ENCODE measurements at places on chromosomes 1 and 21.

DNA sequence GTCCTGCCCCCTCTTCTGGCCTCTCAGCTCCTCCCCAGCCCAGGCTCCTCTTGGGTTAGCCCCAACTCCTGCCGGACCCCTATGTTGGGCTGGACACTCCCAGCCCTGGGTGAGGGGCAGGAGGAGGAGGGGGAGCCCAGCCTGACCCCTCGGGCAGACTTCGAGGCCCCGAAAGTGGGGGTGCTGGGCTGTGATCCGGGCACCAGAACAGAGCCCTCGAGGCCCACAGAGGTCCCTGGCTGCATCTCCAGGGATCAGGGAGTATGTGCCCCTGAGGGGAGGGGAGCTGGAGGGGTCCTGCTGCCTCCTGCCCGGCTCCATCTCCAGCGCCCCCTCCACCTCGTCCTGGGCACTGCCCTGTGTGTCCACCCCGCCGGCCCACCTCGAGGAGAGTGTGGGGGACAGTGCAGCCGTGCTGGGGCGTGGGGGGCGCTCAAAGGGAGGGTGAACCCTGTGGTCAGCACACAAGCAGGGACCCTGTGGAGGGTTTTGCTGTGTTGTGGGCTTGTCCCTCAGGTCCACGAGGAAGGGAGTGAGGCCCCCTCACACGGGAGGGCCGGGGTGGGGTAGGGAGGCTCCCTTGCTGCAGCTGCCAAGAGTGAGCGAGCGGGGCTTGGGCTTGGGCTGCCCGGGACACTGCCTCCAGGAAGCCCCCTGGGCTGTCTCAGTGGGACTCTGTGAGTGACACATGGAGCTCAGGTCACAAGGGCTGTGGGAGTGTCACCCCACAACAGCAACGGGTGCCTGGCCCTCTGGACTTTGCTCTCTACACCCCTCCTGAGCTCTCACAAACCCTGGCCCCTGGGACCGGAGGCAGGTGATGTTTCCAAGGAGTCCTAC is 54.4 kb downstream of the COL18A1 start:
- DNase-seq, result no peak

- no peak for DNase-seq
Observed at GRCh38 chr1:115467196-115467595, 129.1 kb upstream of the NGF start.

DNA sequence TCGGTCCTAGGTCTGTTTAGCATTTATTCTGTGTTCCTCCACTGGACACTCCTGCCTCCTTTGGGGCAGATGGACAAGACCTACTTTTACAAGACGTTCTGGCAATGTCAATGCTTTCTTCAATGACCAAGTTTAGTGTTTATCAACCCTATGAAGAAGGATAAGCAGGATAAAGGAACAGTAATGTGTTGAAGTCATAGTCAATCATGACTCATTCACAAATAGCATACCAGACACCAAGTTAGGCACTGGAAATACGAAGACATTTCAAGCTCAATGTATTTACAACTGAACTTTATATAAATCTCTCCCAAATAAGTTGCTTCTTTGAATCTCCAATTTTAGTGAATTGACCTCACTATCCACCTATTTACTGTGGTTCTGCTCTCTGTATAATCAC is 4.8 kb upstream of the SLC35D1 start:
- no peak for DNase-seq

DNA sequence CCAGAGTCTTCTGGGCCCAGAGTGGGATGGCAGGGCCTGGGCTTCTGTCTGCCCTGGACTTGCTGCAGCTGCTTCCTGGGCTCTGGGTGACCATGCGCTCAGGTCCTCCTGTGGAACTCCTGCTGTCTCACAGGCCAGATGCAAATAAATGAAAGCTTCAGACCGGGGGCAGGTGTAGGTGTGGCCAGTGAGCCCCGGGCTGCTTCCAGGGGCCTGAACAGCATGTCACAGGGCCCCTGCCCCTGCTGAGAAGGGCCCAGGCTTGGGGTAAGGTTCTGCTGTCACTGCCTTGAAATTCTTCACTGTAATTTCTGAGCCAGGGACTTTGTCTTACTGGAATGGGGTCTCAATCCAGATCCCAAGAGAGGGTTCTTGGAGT is 2.5 kb upstream of the PKNOX1 start:
- no peak for DNase-seq

DNA sequence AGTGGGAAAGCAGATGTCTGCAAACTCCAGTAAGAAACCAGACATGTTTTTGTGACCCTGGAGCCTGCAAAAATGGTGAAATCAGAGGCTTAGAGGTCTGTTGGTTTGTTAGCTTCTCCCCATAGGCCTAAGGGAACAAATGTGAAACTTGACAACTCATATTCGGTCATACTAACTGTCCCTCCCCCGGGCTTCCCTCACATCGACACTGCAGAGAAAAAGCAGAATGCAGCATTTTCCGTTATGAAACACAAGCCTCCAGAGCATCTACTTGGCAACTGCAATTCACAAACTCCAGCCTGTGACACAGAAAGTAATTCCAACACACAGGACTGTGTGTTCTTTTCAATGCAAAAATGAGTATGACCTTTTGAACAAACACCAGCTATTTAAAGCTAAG is 3.7 kb downstream of the KCNA2 start:
- no peak for DNase-seq

GRCh38 chr1:20848162-20848561 is 61.1 kb upstream of the HP1BP3 start:
- peak; percentile 7 for DNase-seq

DNA sequence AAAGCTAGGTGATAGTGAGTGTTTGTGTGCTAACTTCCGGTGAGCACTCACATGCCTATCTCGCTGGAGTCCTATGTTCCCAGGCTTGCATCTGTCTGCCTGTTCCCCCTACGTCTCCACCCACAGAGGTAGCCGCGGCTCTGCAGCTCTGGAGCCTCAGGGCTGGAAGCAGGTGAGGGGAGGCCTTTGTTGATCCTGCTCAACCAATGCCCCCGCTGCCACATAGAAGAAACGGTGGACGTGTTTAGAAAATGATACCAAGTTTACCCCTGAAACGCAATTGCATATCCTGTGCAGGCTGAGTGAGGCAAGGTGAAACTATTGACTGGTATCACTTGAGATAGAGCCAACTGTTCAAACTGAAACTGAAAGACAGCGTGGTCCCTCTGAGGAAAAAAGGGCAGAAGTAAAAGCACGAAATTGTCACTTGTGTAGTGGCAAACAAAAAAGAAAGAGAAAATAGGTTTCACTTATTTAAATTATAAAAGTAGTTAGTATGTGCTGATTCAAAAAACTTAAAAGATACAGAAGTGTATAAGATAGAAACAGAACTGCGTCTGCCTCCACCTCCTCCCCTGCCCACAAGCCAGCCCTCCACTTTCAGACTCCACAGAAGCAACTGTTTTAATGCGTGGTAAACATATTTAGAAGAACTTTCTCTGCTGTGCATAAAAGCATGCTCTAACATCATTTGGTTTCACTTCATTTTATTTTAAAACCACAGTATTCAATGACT is 38.6 kb upstream of the ETS2 start:
- peak; percentile 54 for DNase-seq

DNA sequence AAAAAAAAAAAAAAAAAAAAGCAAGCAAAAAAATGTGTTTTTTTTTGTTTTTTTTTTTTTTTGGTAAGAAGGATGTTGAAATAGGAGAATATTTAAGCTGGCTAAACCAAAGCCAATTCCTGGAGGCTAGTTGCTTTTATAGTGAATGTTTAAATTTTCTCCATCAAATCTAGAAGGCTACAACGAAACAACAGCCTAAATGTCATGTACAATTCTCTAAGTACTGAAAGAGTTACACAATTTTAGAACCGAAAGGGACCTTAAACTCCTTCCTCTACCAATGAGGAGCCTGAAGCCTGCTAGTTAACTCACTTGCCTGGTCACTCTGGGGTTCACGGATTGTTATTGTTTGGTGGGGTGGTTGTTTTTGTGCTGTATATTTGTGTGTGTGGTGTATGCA is 3.5 kb downstream of the WLS start:
- no peak for DNase-seq

- DNase-seq, result peak; percentile 55
Observed at GRCh38 chr1:181141431-181141910, 53.0 kb downstream of the IER5 start.

GRCh38 chr1:183516725-183517124 is 44.4 kb downstream of the SMG7 start:
- DNase-seq, result no peak

DNA sequence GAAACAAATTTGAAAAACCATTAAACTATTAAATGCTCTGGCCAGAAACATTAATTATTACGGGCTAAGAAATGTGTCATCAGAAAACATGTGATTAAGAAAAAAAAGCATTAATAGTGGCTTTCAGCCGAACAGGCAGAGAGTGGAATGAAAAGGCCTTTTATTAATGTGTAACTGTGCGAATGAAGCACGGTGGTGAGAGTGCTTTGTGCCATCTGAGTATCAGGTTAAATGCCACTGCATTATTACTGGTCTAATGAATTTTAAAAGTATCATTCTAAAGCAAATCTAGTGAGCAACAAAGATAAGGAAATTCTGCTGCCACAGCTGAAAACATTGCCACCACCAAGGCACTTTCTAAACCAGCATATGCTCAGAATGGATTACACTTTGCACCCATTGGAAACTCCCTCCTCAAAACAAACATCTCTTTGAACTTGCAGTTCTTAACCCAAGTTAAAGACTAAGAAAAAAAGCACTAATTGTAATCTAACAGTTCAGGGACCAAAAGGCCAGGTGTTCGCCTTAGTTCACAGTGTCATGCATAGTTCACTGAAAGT is 30.0 kb upstream of the SSX2IP start:
- no peak for DNase-seq

DNA sequence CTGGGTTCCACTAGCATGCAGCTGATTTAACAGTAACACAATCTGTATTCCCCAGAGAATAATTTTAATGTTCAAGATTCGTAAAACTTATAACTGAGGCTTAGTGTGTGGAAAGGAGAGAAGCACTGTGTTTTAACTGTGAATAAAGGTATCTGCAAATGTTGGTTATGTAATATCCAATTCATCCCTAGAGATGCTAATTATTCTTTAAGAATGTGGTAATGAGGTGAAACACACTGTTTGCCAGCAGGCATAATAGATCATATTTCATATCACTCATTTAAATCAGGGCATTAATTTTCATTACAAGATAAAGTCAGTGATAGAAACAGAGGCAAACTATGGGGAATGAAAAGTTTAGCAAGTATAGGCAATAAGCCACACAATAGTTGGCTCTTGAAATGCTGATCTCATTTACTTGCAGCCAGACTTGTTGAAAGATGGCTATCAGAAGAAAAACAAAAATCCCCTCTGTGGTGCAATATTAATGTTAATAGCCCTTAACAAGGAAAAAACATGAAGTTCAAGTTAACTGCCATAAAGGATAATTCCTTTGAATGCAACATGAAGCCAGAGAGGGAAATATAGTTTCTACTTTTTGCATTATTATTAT is 33.4 kb downstream of the HMCN1 start:
- DNase-seq, result no peak

DNA sequence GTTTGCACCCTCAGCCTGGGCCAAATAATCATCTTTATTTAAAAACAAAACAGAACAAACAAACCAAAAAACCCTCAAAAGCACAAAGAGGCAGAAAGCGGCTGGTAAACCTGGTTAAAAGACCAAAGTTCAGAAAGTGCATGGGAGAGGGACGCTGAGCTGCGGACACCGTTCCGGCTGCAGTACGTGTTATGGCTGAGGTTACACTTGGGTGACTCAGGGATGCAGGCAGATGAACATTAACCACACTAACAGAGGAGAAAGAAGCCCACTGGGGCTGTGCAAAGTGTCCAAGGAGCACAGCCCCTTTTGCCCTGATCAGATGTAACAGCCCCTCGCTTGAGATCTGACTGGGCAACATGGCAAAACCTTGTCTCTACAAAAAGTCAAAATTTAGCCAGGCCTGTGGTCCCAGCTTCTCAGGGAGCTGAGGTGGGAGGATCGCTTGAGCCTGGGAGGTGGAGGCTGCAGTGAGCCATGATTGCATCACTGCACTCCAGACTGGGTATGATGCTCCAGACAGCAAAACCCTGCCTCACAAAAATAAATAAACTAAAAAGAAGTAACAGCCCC is 28.3 kb downstream of the GPR157 start:
- DNase-seq, result no peak

GRCh38 chr1:47405697-47406096 is 10.4 kb upstream of the FOXE3 start:
- no peak for DNase-seq

DNA sequence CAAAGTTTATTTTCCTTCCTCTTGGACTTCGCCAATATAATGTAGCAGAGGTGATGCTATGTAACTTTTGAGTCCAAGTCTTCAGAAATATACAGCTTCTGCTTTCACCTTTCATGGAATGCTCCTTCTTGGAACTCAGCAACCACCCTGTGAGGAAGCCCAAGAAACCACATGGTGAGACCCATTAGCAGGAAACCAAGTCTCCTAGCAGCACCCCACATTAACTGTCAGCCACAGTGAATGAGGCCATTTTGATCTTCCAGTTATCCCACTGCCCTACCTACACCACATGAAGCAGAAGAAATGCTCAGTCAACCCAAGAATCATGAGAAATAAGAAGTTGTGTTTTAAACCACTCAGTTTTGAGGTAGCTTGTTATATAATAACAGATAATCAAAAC is 58.2 kb downstream of the PAPPA2 start:
- DNase-seq, result no peak

DNA sequence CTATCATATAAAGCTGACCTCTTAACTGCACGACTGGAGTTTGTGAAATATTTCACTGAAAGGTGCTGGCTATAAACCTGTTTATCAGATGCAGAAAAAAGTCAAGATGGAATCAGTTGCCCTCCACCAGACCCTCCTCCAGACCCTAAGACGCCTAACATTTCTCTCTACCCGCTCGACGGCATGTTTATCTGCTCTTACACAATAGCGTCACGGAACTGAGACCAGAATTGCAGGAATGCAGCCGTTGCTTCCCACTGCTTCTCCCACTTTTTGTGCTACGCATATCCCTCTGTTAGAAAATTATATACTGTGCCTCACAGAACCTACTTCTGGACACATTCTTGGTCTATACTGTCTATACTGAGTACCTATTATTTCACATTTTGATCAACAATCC is 28.2 kb upstream of the FAM131C start:
- no peak for DNase-seq

- no peak for DNase-seq
Observed at GRCh38 chr1:209171151-209171550, 412.4 kb upstream of the CAMK1G start.

DNA sequence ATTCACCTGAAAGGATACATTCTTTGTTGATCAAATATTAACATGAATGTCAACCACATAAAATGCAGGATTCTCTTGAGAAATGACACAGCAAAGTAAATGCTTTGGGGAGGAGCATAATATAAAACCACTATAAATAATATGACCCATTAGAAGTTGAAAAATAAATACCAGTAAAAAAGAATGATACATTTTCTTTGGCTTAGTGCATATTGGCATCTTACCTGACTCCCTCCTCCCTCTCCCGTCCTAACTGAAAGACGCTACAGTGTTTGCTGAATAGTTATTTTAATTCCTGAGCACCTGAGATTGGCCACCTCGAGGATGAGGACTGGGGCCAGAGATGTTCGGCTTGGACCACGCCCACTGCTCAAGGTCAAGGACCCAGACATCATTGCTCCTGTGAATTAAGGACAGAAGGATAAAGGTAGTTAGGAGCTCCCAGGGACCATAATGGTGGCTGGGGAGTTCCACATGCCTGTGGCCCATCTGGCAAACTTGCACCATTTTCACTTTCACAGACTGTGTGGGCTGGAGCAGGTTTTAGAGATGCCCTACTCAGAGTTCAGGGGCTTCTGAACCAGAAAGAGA is 16.4 kb upstream of the CPLANE2 start:
- no peak for DNase-seq
